DMS79 treated with DMSO at 0.1 percent for 48 hours (cell line): ENCODE measurements at places on chromosomes 6 and 20.

DNA sequence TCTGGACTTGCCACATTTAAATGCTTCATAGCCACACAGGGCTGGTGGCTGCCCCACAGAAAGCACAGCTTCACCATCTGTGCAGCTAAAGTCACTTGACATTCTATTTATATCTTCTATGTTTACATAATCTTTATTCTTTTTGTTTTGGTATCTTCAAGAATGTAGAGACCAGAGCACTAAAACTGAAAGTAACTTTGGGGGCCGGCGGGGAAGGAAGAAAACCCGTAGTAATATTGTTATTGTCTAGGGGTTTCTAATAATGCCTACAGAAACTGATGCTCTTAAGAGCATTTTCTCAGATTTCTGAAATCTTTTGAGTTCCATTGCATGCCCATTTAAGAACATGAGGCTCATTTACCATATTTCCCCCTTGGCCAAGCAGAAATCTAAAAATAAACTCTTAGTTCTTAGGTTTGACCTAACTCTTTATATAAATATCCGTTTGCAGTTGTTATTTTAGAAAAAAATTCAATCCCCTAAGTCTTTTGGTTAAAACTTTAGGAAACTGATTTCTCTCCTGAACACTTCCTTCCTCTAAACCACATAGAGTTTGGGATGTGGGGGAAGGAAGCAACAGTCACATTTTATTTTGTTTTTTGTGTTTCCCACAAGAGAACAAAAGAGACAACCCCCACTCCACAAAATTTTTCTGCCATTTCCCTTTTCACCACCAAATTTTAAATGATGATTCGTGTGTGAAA, 207.6 kb downstream of the OGFRL1 start:
- DNase-seq = no peak

- DNase-seq = no peak
Measured at GRCh38 chr6:158499601-158500000, 60.3 kb upstream of the TMEM181 start.

GRCh38 chr6:62285612-62286469, at the start of gene KHDRBS2:
KHDRBS2 (minus strand) TSS chr6:62286225.
- no peak for DNase-seq

- DNase-seq = no peak
Measured at GRCh38 chr6:134902936-134903335, 47.0 kb downstream of the ALDH8A1 start.

DNA sequence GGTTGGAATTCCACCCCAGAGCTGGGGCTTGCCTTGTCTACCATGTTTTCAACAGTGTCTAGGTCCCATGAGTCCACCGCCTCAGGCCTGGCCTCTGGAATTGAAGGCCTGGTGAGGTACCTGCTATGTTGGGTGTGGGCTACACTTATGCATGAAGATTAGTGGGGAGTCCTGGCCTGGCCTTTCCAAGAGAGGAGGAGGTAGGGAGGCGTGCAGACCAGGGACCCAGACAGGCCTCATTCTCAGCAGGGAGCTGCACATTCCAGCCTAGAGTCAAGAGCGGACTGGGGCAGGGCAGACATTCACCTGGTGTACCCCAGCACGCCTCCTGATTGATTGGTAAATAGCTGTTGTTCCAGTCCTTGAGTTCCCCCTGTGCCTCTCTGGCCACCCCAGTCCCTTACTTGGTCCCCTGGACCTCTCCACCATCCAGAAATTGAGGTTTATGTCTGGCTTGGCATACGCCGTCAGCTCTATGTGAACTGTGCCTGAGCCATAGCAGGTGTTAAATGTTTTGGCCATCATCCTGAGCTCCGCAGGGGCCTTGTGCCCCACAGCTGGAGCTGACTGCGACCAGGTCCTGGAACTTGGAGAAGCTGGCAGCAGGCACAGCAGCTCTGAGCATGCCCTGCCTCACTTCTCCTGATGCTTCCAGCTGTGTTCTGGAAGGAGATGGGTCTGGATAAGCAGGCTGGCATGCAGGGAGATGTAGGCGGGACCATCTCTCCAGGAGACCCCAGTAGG, 8.2 kb upstream of the VEGFA start:
- no peak for DNase-seq

DNA sequence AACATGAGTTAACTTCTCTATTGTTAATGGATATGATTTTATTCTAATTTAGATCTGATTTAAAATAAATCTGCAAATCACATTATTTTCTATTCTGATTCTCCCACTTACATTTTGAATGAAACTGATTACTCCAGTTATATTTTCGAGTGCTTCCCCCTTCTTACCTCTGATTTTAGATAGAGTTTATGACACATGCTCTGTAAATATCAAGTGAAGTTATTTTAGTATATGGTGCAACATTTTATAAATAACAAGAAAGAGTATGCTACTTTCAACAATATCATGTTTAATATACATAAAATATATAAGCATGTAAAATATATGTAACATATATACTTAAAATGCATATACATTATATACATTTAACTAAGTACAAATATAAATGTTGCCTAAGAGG, 38.9 kb downstream of the PLCB1 start:
- DNase-seq = no peak

GRCh38 chr20:44442298-44443070, 33.2 kb upstream of the TTPAL start:
- DNase-seq = no peak

- DNase-seq = no peak
Measured at GRCh38 chr20:21801193-21801592, 95.7 kb downstream of the PAX1 start.

- no peak for DNase-seq
Measured at GRCh38 chr6:154354265-154354777, 2.3 kb downstream of the IPCEF1 start.

DNA sequence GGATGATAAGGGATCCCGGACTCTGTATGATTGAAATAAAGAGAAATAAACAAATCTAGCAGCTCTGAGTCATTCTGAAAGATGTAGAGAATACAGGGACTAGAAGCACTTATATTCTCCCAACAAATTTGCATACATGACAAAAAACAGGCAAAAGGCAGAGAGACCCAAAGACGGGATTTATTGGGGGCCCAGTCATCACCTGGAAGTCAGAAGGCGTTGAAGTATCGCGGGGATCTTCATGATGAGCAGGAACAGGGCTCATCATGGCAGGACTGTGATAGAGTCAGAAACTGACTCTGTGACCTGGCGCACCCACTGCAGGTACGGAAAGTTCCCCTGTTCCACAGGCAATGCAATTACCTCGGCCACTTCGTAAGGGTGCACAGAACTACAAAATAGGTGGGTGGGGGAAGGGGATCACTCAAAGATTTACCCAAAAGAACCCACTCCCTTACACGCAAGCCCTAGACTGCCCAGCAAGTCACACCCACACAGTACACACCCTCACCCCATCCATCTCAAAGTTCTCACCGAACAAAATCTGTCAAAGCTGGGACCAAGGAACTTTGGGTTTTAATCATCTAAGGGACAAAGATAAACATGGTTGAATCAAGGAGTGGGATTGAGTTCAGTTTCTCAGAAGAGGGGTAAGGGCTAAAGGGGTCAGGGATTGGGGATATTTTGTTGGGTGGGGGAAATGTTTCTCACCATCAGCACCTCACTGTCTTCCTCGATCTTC, 1.4 kb downstream of the CUTA start:
- no peak for DNase-seq

DNA sequence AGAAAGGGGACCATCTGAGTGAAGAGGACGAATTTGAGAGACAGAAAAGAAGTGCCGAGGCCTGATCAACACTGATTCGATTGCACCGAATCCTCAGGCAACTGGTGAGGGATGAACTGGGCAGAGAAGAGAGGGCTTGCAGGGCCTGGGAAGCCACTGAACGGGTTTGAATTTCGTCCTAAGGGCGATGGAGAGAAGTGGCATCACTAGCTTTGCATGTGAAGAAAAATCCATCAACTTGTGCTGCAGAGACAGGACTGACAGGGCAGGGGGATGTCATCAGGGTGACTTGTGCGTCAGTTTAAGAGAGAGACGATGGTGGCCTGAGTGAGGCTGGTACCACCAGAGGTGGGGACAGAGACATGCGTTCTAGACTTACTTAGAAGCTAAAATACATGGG, 73.7 kb upstream of the SLC22A23 start:
- no peak for DNase-seq

DNA sequence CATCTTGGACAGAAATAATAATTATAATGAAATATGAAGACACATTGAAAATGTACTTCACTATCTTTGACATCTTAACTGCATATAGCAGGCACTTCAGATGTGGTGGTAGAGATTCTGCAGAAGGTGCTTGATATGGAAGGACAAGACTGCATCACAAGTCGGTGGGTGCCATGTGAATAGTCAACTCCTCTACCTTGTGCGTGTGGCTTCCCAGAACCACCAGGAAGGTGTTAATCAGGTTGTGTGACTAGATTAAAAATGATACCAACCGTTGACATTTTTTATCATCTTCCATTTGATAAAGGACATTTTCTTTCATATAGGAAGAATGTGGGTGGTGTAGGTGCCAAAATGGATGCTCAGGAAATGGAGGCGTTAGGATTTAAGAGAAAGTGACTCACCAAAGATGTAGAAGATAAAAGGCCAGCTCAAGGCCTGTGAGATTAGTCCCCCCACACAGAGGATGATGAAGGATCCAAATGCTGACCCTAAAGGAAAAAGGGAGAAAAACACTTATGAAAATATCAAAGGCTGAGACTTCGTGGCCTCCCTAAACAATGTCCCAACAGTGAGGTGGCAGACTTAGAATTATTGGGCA, 12.3 kb downstream of the SLC17A2 start:
- DNase-seq = no peak

DNA sequence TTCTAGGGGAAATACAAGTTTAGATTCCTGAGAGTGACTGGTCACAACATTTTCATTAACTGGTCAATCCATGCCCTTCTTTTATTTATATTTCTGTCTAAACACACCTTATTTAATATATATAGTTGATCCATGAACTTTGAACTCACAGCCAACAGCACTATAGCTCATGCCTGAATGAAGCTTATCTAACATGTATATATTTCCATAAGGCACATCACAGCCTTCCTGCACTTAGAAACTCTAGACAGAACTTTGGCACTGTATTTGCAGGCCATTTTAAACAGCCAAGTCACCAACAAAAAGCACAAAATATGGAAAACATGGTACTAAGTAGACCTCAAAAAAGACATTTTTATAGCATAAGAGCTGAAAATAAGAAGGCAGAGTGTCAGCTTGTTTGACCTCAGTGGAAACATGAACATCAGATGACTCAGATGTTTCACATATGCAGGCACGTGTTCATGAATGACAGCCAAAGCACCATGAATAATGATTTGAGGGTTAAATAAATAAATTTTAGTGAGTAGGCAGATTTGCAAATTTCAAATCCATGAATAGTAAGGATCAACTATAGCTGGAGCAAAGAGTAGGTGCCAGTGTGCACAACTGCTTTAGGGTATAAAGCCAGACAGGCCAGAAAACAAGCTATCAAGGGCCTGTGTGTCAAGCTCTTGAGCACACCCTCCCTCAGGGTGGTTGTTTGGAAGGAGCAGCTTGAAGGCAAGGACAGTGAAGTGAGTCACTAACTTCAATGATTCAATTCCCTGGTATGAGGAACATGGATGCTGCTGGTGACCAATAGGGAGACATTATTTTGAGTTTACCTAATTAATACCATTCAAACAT, 88.9 kb upstream of the NT5E start:
- DNase-seq = no peak

DNA sequence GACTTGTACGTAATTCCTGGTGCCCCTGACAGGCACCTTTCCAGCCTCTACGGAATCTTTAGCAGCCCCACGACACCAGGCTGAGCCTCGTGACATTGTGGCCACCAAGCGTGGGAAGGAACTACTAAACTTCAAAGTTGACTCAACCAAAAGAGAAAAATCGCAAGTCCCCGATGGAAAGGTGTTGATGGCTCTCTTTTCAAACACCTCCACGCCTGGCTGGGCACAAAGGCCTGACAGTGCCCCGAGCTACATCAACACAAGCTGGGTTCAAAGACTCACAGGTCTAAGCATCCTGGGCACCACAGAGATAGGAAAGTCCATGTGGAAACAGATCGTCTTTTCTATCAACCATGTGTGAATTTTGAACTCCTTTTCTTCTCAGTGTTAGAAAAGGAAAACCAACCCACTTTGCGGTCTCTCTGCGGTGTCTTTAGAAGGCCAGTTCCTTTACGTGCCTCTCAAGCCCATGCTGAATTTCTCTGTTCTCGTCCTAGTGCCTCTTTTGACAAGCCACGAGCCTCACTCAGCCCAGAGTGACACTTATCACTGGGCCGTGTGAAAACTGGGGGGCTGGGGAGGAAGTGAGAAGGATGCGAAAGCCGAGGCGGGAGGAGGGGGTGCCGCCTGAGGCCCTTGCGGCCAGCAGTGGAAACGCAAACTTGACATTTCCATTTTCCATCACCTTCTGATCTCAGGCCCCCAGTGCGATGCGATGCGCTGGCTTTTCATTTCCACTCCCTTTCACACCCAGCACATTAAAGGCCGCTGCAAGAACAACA, 59.4 kb downstream of the GFOD1 start:
- peak; percentile 51 for DNase-seq

DNA sequence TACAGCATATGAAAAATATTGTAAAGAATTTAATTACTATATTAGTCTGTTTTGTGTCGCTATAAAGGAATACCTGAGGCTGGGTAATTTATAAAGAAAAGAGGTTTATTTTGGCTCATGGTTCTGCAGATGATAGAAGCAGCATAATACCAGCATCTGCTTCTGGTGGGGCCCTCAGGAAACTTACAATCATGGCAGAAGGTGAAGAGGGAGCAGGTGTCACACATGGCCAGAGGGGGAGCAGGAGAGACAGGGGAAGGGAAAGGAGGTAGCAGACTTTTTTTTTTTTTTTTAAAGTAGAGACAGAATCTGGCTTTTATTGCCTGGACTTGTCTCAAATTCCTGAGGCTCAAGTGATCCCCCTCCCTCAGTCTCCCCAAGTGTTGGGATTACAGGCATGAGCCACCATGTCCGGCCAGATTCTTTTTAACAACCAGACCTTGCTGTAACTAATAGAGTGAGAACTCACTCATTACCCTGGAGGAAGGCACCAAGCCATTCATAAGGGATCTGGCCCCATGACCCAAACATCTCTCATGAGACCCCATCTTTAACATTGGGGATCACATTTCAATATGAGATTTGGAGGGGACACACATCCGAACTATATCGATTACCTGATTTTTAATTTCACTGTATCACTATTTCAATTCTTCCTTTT, 64.6 kb downstream of the MAN1A1 start:
- no peak for DNase-seq

- DNase-seq = no peak
Measured at GRCh38 chr20:49976542-49976941, 6.2 kb upstream of the SNAI1 start.

DNA sequence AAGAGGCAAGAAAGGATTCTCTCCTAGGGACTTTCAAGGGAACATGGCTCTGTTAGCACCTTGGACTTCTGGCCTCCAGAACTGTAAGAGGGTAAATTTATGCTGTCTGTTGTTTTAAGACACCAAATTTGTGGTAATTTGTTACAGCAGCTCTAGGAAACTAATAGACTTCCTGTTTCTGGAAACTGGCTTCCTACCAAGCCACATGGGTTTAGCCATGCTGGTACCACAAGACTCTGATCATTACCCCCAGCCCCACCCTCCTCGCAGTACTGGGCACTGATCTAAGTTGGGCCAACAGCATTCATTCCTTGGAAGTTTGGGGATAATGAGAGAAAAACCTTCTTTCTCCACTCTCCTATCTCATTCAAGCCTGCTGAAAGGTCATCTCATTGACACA, 109.5 kb upstream of the SMLR1 start:
- no peak for DNase-seq
